Suprapubic skin (tissue), 4 donors: ENCODE measurements at places on chromosomes 12 and 14. TPM values are rescaled to one million over a fixed set of nuclear protein-coding genes. Genes with fewer than 3 reads are reported as not detected.

OLR1 gene
- total RNA-seq: not detected

SPTSSA gene
- 25.0 TPM for total RNA-seq

C12orf50 gene
- total RNA-seq: not detected

PTHLH gene
- not detected for total RNA-seq

SLC6A15 gene
- total RNA-seq: 2.4 TPM

DLK1 gene
- total RNA-seq: not detected

EFS gene
- total RNA-seq: 65.3 TPM

OAS3 gene
- total RNA-seq: 21.8 TPM

RASAL1 gene
- 39.0 TPM for total RNA-seq

DNA sequence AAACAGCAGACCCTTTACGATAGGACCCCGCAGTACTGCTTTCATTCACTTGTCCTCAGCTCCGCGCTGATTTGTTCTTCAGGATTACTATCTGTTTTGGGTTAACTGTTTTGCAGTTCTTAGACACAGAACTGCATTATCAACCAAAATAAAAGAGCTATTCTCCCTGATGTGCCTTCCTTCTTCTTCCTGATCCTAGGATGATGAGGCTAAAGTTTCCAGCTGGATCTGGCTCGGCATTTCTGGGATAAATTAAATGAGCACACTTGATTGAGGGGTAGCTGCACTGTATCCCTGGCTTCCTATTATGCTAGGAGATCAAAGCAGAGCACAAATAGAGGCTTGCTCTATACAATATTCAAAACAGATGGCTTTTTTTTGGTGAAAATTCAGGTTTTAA lies 165.7 kb downstream of the FBXL14 start:
- no peak for DNase-seq
- H3K4me1 ChIP-seq: peaks cover 5% of the 10 kb centered on the region
- H3K27me3 ChIP-seq: no peaks in the 10 kb centered on the region
- H3K4me3 ChIP-seq: no peak overlapping the region
- H3K27ac ChIP-seq: peak overlapping the region; percentile 10
- no peaks in the 10 kb centered on the region for H3K36me3 ChIP-seq

- no peak overlapping the region for H3K27ac ChIP-seq
- H3K36me3 ChIP-seq: peaks cover 70% of the 10 kb centered on the region
- H3K4me1 ChIP-seq: peaks cover 7% of the 10 kb centered on the region
These were observed 20.8 kb downstream of the SIVA1 start for GRCh38 chr14:104773505-104774452.

DNA sequence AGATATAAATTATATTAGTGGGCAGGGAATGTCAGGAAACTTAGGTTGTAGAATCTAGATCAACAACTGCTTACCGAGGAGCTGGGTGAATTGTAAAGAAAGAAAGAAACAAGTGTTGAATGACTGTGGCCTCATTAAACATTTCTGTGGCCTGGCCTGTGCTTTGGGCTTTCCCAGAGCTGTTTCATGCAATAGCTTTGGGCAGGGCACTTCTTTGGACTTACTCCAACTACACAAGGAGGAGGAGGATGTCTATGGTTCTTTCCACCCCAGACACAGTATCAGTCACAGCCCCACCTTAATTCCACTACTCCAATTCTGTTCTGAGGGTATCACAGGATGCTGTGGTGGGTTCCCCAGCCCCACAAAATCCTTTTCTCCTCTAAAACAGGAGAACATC lies 38.0 kb downstream of the DPF3 start:
- no peaks in the 10 kb centered on the region for H3K4me1 ChIP-seq
- H3K4me3 ChIP-seq: no peak overlapping the region
- H3K27me3 ChIP-seq: no peaks in the 10 kb centered on the region
- DNase-seq: no peak

DNA sequence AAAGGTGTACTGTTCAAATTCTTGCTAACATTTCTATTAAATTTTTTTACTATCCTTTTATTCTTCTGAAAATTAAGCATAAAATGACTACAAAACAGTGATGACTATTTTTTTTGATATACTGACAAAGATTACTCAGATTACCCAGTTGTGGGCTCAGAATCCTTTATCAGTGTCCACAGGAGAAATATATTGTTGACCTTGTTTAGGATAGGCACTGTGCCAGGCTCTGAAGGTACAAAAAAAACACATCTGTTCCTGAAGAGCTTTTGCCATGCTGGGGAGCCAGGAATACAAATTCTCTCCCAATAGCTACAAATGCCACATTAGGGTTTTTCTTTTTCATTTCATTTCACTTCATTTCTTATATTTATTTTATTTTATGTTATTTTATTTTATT lies 26.9 kb upstream of the GCH1 start:
- H3K27me3 ChIP-seq: no peaks in the 10 kb centered on the region
- no peak for DNase-seq
- no peaks in the 10 kb centered on the region for H3K36me3 ChIP-seq

DNA sequence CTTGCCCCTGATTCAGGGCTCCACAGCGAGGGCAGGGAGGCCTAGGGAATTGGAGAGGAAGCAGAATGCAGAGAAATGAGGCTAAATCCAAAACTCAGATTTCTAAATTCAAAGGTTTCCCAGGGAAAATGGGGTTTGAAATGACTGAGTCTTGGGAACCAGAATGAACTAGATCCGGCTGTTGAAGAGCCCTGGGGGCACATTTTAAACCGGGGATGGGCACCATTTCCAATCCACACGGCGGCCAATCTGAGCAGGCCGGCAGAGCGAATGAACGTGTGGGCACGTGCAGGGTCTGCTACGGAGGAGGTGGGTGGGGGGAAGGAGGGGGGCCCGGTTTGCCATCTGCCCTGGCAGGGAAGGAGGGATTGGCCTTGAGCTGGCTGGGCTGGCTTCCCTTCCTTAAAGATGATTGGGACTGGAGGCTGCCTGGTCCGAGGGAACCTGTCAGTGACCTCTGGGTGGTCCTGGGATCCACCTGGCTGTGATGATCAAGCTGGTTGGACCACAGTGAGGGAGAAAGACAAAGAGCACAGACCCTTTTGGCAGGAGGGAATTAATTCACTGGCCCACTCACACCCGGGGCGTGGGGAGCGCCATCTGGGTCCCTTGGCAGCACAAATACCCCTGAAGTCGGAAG lies 161.0 kb downstream of the RBM19 start:
- H3K4me3 ChIP-seq: no peak overlapping the region
- H3K27ac ChIP-seq: no peak overlapping the region
- H3K4me1 ChIP-seq: no peaks in the 10 kb centered on the region

DNA sequence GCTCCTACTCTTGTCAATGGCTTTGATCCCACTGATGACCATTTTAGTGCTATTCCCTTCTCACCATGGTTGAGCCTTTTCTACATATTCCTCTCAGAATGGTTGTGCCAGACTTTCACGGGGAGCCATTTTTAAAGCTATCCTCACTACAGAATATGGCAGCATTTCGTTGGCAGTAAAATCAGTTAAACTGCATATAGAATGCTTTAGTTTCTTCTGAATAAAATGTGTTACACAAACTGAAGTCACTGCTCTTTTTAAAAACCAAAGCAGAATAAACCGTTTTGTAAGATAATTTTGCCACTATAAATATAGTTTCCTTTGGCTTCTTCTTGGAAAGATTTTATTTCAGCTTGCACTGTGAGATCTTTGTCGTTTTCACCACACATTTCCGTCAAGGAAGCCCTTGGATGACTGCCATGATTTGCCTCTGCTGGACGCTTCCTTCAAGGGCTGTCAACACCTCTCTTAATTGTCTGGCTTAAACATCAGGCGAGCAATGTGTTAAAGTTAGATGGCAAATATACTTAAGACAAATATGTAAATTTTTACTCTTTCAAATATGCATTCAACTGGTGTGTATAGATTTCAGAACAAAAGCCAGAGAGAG lies 624.2 kb downstream of the DIO2 start:
- H3K27ac ChIP-seq: no peak overlapping the region
- DNase-seq: no peak
- no peaks in the 10 kb centered on the region for H3K27me3 ChIP-seq
- no peak overlapping the region for H3K4me3 ChIP-seq
- no peaks in the 10 kb centered on the region for H3K36me3 ChIP-seq
- no peaks in the 10 kb centered on the region for H3K4me1 ChIP-seq

DNA sequence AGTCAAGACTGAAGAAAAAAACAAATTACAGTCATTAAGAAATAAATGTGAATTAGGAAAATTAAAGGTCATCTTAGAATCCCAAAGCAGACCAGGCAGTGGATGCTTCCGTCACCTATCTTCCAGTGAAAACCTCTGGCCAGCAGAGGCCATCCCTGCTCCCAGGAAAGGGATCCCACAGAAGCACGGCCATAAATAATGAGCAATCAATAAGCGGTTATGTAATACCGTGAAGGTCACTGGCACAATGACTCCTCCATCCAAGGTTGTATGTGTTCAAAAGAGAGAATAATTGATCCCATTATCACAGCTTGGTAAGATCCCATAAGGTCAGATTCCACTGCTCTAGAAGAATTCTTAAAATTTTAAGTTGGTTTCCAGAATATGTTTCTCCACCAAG lies 85.7 kb downstream of the PPP2R5E start:
- H3K36me3 ChIP-seq: peaks cover 8% of the 10 kb centered on the region
- no peak for DNase-seq
- H3K4me1 ChIP-seq: peaks cover 14% of the 10 kb centered on the region

DNA sequence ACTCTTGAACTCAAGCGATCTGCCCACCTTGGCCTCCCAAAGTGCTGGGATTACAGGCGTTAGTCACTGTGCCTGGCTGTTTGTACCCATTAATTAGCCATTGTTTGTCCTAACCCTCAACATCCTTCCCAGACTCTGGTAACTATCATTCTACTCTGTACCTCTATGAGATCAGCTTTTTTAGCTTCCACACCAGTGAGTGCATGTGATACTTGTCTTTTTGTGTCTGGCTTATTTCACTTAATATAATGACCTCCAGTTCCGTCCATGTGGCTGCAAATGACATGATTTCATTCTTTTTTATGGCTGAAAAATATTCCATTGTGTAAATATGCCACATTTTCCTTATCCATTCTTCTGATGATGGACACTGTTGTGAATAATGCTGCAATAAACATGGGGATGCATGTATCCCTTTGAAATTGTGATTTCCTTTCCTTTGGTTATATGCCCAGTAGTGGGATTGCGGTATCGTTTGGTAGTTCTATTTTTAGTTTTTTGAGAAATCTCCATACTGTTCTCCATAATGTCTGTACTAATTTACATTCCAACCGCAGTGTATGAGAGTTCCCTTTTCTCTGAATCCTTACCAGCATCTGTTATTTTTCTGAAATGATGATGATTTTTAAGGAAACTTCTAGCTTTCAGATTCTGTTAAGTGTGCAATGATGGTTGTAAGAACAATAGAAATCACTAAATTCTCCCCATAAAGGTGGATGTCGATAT lies 6.7 kb upstream of the PPP4R3A start:
- H3K27ac ChIP-seq: no peak overlapping the region
- no peak overlapping the region for H3K4me3 ChIP-seq
- no peaks in the 10 kb centered on the region for H3K4me1 ChIP-seq
- no peaks in the 10 kb centered on the region for H3K36me3 ChIP-seq
- no peaks in the 10 kb centered on the region for H3K27me3 ChIP-seq
- DNase-seq: no peak

GRCh38 chr12:107411792-107412535 lies 273.6 kb upstream of the PWP1 start:
- H3K4me3 ChIP-seq: no peak overlapping the region
- H3K36me3 ChIP-seq: no peaks in the 10 kb centered on the region
- H3K27ac ChIP-seq: no peak overlapping the region
- no peak for DNase-seq
- no peaks in the 10 kb centered on the region for H3K27me3 ChIP-seq

DNA sequence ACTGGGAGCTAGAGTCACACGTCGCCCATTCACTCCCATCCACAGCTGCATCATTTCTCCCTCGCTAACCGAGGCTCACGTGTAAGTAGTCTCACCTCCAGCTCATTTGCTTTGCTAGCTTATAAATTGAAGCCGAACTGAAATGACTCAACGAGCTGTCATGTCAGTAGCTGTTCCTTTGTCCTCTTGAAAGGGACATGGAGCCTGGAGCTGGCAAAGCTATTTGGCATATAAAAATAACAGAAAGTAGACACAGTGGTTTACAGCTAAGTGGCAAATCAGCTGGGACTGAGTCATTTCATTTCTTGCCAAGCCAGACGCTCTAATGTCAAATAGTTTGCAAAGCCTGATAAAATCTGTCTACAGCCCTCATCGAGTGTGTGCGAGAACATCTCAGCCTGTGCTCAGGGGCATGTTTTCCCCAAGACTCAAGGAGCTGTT lies 114.4 kb upstream of the TMEM233 start:
- no peaks in the 10 kb centered on the region for H3K36me3 ChIP-seq
- H3K4me1 ChIP-seq: no peaks in the 10 kb centered on the region
- no peak overlapping the region for H3K27ac ChIP-seq
- no peaks in the 10 kb centered on the region for H3K27me3 ChIP-seq
- DNase-seq: no peak
- H3K4me3 ChIP-seq: no peak overlapping the region

- peaks cover 13% of the 10 kb centered on the region for H3K36me3 ChIP-seq
- no peak for DNase-seq
- peaks cover 33% of the 10 kb centered on the region for H3K4me1 ChIP-seq
- peak overlapping the region; percentile 81 for H3K4me3 ChIP-seq
These were observed 919 bp downstream of the PSMA3 start for GRCh38 chr14:58245562-58245961.

- DNase-seq: no peak
- peaks cover 5% of the 10 kb centered on the region for H3K27me3 ChIP-seq
- H3K4me3 ChIP-seq: no peak overlapping the region
- H3K27ac ChIP-seq: no peak overlapping the region
- H3K36me3 ChIP-seq: no peaks in the 10 kb centered on the region
These were observed 8.8 kb upstream of the FGF6 start for GRCh38 chr12:4454315-4454860.

DNA sequence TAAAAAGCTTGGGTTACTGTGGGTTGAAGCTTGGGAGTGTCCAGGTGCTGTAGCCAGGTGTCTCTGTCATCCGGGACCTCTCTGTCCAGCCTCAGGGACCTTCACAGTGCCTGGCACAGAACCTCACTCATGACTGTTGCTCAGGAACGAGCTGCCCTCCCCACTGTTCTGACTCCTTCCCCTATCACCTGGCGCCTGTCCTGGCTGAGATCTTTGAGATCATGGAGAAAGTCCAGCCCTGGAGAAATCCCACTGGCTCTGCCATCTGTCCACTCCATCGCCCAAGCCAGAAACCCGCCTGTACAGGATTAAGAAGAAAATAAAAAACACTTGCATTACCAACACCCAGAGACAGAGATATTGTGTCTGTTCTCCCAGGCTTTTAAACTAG lies 53.5 kb downstream of the DGLUCY start:
- H3K4me3 ChIP-seq: no peak overlapping the region
- H3K4me1 ChIP-seq: peaks cover 7% of the 10 kb centered on the region
- no peak overlapping the region for H3K27ac ChIP-seq
- H3K27me3 ChIP-seq: no peaks in the 10 kb centered on the region

- no peak for DNase-seq
- H3K27me3 ChIP-seq: no peaks in the 10 kb centered on the region
- H3K36me3 ChIP-seq: no peaks in the 10 kb centered on the region
- no peak overlapping the region for H3K27ac ChIP-seq
- no peaks in the 10 kb centered on the region for H3K4me1 ChIP-seq
These were observed 115.9 kb upstream of the IFNG-AS1 start for GRCh38 chr12:67873355-67873754.

- no peak overlapping the region for H3K27ac ChIP-seq
- H3K27me3 ChIP-seq: no peaks in the 10 kb centered on the region
- no peaks in the 10 kb centered on the region for H3K36me3 ChIP-seq
- H3K4me1 ChIP-seq: no peaks in the 10 kb centered on the region
- no peak for DNase-seq
These were observed 340.8 kb downstream of the BCAT1 start for GRCh38 chr12:24608108-24608507.
